DMS79 treated with DMSO at 0.1 percent for 48 hours (cell line): ENCODE measurements at places on chromosomes 3 and 15.

- DNase-seq: no peak
Measured at GRCh38 chr15:31439328-31439727, 112.7 kb downstream of the KLF13 start.

GRCh38 chr3:37149257-37149656 lies 25.1 kb downstream of the LRRFIP2 start:
- DNase-seq: no peak

DNA sequence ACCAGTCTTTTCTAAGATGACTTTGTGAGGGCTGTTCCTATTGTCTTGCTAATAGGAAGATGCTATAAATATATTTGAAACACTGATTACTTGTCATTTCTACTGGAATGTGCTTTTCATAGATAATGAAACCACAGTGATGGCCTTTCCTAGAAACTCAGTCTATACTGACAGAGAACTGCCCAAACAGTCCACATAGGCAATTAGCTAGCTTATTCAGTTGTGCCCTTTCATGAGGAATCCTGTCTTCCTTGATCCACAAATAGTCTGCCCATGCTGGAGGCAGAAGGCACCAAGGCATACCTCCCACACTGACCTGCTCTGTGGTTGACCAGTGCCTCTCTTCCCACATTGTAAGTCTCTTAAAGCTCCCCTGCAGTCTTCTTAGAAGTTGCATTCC lies 135.9 kb downstream of the CMSS1 start:
- DNase-seq: no peak

DNA sequence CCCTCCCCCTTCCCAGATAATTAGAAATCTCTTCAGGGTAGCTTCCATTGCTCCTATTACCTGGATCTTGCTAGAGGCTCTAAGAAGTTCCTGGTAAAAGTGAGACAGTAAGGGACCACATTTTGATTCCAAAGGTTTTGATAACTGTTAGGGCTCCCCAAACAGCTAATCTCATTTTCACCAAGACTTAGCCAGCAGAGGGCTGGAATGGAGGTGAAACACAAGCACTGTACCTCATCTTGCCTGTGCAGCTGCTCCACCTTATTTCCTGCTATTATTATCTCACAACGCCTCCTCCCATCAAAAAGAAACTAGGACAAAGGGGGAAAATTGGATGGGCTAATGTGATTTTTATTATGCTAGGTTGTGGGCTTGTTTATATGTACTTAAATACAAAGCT lies 7.3 kb downstream of the SETD5 start:
- DNase-seq: no peak

- DNase-seq: no peak
Measured at GRCh38 chr3:189902230-189903186, 218.2 kb downstream of the P3H2 start.

DNA sequence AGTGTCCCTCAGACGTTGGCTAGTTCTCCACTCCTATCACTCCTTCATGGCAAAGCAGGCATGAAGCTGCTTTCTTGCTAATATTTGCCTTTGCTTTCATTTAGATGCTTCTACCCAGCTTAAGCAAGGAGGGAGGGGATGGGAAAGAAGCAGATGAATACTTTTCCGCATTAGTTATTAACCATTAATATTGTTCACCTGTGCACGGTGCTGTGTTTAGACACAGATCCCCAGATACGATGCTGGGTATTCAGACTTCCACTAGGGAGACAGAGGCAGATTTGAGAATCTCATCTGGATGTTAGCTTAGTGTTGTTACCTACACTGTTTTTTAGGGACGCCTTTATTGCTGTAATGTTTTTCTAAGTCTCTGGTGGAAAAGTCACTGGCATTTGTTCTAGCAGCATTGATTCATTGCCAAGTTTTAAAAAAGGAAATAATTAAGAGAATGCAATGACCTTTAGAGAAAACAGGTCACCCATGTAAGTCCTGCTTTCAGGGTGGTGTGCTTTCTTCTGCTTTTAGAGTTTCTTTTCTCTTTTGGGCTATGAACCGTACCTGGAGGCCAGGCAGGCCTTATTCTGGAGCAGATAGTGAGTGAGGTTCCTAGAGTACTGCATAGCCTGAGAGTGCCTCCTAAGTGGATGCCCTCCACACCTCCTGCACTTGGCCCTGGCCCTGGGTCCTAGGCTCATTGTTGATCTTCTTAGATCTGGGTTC lies 55.5 kb downstream of the MYZAP start:
- no peak for DNase-seq

DNA sequence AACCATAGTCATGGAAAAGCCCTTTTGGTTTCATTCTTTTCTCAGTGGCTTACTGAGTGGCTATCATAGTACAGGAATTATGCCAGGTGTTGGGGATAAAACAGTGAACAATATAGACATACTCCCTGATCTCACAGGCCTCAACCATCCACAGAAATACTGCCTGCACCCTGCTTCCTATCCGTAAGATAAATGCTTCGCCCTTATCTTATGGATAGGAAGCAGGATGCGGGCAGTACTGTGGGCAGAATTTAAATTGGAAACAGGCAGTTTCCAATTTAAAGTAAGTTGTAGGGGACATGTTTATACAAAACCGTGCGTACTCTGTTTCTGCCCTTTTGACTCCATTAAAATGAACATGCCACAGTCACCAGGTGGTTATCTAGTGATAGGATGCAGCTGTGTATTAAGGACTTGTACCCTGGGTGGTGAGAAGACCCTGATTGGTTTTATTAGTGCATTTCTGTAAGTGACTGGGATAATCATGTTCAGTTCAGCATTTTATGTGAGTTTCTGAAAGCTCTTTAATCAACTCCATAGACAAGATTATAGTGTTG lies 141.8 kb upstream of the BHLHE40 start:
- no peak for DNase-seq

DNA sequence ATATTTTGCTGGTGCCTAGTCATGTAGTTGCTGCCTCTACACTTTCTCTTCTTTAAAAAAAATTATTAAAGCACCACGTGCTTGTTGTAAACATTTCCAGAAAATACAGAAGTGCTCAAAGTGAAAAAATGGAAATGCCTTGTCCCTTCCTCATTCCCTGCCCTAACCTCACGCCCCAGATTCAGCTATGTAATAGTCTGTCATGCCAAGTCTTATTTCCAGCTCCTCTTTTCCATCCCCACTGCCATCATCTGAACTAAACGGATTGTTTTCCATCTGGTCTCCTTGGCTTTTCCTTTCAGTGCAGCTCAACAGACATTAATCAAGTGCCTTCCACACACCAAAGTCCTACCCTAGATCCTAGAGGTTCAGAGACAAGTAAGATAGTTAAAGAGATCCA lies 15.5 kb downstream of the ZNF774 start:
- DNase-seq: no peak

GRCh38 chr3:27642796-27643195 lies 79.3 kb downstream of the EOMES start:
- no peak for DNase-seq

- no peak for DNase-seq
Measured at GRCh38 chr15:46409841-46410301, 775.0 kb downstream of the SQOR start.

DNA sequence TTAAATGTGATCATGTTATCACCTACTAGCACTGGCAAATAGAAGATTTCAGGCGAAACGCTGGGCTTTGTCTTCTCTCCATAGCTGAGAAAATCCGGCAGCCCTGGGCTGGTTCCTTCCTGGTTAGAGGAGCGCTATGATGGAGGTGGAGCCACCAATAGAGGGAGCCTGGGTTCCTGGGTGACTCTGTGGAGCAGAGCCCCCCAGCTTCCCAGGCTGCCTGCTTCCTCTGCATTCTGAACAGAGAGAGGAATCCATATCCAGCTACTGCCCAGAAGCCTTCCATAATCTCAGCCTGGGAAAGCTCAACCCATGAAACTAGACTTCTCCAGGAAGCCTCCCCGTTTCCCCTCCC lies 32.6 kb upstream of the IQSEC1 start:
- DNase-seq: no peak

DNA sequence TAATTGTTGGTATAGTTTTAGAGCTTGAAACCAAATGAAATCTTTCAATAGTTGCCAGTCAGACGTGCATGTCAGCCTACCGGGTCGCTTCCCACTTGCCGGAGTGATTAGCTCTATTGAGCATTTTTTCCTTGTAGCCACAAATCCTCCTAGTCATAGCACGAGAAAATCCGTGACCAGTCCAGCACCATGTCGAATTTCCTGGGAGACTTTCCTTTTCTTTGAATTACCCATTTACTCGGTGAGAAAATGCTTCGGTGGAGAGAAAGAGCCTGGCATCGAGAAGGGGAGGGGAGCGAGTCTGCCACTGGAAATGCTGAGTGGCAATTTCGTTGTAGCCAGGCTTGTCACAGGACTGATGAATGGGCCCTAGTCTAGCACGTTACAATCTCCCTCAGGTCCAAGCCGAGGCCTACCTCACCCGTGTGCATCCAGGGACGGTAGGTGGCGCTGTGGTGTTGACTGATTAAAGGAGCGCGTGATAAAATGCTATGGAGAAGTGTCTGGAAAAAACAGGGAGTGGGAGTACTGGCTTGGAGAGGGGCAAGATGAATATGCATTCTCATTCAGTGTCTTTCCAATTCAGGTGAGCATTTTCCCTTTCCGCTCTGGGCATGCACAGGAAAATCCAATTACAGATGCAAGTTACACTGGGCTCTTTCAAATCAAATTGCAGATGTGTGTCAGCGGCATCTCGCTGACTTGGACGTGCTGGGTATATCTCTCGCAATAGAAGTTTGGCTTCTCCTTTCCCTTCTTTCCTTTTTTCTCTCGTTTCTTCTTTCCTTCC lies 238.8 kb downstream of the EDEM1 start:
- no peak for DNase-seq

DNA sequence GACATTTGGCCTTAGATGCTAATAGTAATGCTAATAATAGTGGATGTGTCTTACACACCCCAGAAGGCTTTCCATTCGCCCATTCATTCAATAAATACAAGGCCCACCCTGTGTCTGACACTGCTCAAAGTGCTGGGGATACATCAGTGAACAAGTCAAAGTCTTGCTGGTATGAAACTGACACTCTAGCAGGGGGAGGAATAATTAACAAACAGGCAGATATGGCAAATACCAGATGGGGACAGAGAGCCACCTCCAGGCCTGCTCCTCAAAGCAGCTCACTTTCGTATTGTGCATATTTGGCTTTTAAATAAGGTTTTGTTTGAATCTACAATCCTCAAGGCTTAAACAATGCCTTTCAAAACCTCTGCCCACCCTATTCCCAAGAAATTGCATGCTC lies 28.3 kb upstream of the LYZL4 start:
- DNase-seq: no peak
